ENCODE measurements at places on chromosomes 11 and 22.

DNA sequence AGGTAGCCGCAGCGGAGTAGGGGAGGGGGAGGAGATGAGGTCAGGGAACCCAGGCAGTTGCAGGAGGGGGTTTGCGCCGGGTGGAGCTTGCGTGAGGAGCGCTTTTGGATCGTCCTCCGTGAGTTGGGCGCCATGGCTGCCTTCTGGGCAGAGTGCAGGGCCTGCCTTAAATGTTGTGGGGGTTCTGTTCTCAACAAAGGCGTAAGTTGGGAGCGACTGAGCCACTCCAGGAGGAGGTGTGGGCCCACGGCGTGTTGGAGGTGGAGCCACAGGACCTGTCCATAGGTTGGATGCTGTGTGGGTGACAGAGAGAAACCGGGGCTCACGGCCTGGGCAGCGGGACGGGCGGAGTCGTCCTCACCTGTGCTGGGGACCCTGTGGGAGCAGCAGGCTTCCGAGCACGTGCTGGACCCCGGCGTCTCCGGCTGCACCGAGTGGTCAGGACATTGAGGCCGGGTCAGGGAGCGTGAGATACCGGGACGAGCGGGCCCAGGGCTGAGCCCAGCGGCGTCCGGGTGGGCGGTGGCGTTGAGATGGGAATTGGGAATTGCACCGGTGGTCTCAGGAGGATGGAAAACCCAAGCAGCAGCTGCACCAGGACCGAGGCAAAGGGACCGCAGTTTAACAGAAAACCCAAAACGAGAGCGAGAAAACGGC, 977 bp upstream of the PGGHG start:
- peak; percentile 54 for DNase-seq

DNA sequence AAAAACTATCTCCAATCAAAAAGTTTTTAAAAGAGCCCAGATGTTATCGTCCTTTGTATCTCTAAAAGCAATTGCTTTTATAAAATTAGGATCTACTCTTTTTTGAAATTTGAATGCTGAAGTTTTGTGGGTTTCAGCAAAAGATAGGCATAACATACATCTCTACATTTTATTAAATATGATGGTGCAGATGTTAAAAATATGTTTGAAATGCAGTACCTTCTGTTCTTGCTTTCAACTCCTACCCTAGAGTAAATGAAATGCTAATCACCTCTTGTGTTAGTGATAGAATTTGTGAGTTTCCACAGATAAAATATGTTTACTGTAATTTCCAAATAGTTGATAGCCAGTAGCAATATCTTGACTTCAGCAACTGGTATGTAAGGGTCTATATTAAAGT, 95.7 kb upstream of the VPREB1 start:
- DNase-seq = no peak

DNA sequence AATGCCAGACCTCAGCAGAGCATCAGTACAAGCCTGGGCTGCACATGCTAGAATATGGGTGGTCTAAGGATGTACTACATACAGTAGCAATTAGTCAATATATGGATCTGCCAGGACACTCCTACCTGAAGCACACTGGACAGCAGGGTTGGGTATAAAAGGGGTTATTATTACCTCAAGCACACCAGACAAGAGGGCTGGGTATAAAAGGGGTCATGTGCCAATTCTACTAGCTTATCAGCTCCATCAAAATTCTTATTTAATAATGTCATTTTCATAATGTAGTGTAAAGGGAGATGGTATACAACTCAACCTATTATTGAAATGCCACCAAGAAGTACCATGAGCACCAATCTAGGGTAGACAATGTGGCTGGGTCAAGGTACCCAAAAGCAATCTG, 44.7 kb upstream of the PRODH start:
- DNase-seq = no peak

DNA sequence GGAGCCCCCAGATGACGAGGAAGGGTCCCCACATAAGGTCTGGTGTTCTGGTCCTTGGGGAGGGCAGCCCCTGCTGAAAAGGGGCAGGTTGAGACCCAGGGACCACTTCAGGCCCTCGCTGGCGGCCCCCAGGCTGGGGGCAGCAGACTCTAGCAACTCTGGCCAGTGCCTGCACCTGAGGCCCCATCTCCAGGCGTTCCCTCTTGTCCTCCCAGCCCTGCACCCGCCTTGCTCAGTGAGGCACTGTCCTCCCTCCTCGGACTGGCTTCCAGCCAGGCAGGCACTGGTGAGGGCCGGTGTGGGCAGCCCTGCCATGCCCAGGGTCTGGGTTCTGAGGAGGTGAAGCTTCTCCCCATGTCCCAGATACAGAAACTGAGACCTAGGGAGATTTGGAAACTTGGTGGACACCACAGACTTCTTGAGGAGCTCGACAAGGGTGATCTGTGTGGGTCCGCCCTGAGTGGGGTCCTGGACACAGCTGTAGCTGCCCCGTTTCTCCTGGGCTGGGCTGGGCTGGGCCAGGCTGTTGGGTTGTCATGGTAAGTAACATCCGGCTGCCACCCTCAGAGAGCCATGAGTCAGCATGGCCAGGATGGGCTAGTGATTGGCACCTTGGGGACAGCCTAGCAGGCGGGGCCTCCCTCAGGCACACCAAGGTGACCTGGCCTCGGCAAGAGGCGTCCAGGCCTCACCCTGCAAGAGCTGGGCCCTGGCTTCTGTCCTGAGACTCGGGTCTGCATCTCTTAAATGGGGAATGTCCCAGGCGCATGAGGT, 11.1 kb upstream of the PHLDA2 start:
- DNase-seq = peak; percentile 35

DNA sequence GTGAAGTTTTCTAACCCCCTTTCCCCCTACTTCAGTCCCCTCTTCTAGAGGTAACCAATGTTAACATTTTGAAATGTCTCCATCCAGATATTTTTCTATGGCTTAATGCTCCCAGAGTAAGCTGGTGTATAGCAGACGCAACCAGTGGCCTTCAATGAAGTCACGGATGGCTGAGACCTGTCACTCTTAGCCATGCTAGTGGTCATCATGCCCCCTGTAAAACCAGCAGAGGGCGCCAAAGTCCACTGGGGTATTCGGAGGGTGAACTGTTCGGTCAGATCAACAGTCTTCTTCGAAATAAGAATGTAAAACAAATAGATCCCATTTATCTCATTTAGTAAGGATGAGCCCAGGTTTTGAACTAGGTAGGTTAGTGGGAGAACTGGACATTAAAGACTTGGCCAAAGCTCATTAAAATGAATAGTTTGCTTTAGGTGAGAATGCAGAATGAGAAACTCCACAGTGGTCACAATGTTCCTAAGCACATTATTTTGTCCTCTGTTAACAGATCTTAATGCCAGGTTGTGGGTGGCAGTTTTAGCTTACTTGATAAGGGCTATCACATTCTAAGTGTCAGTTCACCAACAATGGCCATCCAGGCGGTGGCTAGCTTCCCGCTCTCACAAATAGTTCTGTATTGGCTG, 8.6 kb upstream of the MMP8 start:
- DNase-seq = peak; percentile 32

Data from stimulated activated CD4-positive, alpha-beta T cell treated with anti-CD3 and anti-CD28 coated beads, Interleukin-4, amount 100 ng/mL, for 24 hours (primary cell).